Activated naive CD8-positive, alpha-beta T cell treated with anti-CD3 and anti-CD28 coated beads for 36 hours (primary cell): ENCODE measurements at places on chromosomes 5 and 9.
A peak's percentile ranks its signal among the peaks of the same experiment; 100 is the strongest.

GRCh38 chr5:93748875-93749397, 7.5 kb upstream of the POU5F2 start:
- H3K27me3 ChIP-seq = no peaks in the 10 kb centered on the region
- H3K36me3 ChIP-seq = peaks cover 10% of the 10 kb centered on the region
- H3K27ac ChIP-seq = no peak overlapping the region
- no peak for DNase-seq
- H3K4me1 ChIP-seq = peaks cover 11% of the 10 kb centered on the region

- H3K27me3 ChIP-seq = peaks cover 12% of the 10 kb centered on the region
- DNase-seq = no peak
- H3K4me1 ChIP-seq = peaks cover 2% of the 10 kb centered on the region
- H3K27ac ChIP-seq = no peak overlapping the region
Observed at GRCh38 chr5:157533011-157533481, 42.5 kb downstream of the ADAM19 start.

DNA sequence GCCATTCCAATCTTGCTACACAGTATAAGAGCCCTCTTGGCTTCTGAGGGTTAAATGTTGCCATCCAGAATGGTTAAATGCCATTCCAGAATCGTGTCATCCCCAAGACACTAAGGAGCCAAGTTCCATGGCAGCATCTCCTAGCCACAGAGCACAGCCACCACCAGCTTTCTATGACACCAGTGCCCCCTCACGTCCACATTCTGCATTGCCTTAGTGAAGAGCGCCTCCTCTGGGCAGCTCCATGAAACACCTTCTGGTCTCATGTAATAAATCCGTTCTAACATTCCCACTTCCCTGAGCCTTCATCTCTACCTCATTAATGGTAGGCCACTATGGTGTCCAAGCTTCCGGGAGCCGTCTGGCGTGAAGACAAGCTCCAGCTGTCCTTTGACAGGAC, 12.4 kb downstream of the CBY3 start:
- H3K4me3 ChIP-seq = no peak overlapping the region
- peaks cover 3% of the 10 kb centered on the region for H3K36me3 ChIP-seq
- no peaks in the 10 kb centered on the region for H3K4me1 ChIP-seq
- H3K27me3 ChIP-seq = no peaks in the 10 kb centered on the region
- H3K27ac ChIP-seq = no peak overlapping the region
- peak; percentile 17 for DNase-seq

GRCh38 chr9:93520523-93520922, 55.9 kb upstream of the PHF2 start:
- H3K4me3 ChIP-seq = no peak overlapping the region
- H3K36me3 ChIP-seq = peaks cover 13% of the 10 kb centered on the region
- DNase-seq = no peak

DNA sequence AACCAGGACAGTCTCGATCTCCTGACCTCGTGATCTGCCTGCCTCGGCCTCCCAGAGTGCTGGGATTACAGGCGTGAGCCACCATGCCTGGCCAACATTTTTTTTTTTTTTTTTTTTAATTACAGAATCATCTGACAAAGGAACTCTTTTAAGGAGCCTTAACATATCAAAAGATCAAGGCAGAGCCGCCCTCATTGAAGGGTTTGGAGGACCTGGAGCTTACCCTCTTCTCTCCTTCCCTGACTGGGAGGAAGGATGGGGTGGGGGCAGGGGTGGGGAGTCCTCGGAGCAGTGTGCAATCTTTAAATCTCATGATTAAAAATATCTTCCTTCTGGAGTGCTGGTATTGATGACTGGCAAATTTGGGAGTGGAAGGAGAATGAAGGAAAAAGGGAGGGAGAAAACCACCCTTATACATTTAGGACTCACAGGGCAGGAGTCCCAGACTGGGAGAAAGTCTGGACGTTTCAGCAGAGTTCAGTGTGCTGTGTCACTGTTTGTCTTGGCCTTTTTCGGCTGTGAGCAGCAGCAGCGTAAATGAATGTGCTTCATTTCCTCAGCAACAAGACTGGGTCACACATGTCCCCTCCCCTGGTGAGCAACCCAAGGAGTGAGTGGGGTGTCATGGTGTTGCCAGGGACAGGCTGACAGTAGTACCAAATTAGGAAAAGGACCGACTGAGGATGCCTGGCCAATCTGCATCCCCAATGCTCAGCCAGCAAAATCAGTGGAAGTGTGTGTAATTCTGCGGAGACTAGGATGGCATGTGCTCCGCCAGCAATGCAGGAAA, 115.3 kb upstream of the BNC2 start:
- H3K4me3 ChIP-seq = no peak overlapping the region
- no peak for DNase-seq
- H3K27me3 ChIP-seq = no peaks in the 10 kb centered on the region
- H3K27ac ChIP-seq = no peak overlapping the region
- no peaks in the 10 kb centered on the region for H3K36me3 ChIP-seq
- no peaks in the 10 kb centered on the region for H3K4me1 ChIP-seq

DNA sequence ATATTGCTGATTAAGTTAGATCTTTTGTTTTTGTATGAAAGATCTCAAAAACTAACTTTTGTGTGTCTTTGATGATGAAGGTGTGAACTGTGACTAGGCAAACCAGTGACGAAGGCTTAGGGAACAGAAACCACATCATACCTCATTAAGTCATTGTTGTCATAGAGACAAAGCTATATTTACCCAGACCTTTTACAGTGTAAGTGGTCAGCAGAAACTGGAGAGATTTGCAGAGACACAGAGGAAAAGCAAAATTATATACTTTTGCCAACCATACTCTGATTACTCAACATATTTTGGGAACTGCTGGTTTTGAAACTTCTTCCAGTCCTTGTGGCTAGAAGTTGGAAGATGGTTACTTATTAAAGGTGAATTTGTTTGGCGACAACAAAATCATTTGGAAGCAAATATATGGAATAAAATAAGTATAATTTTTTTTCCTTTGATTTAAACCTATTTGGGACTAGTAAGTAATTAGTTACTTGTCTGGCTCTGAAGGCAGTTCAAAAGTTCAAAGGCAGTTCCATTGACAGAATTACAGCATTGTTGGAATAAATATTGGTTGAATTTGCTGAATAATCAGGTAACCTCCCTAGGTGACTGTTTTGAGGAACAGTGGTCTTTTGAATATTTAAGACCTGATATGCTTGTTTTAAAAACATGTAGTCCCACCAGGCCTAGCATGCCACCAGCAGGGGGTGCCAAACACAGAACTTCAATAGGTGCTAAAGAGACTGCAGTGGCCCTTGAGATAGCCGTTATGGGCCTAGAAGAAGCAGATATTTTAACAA, 103.8 kb downstream of the RPS23 start:
- H3K4me3 ChIP-seq = no peak overlapping the region
- no peaks in the 10 kb centered on the region for H3K27me3 ChIP-seq
- peaks cover 1% of the 10 kb centered on the region for H3K36me3 ChIP-seq
- peak; percentile 56 for DNase-seq

DNA sequence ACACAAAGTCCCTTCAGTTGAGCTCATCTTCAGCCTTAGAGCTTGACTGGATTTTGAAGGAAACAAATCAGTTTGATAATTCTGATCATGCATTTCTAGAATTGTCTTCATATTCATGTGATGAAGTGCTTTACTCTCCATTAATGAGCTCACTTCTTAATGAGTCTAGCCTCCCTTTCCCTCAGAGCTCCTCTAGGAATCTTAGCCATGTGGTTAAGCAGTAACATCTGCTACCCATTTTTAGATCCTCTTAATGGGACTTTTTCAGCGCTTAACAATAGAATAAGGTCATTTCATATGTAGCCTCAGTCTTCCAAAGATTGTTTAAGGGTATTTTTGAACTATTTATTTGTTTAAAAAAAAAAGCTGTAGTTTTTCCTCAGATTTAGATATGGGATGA, 36.9 kb upstream of the LURAP1L start:
- no peak overlapping the region for H3K4me3 ChIP-seq
- H3K4me1 ChIP-seq = no peaks in the 10 kb centered on the region
- no peaks in the 10 kb centered on the region for H3K36me3 ChIP-seq
- no peaks in the 10 kb centered on the region for H3K27me3 ChIP-seq

DNA sequence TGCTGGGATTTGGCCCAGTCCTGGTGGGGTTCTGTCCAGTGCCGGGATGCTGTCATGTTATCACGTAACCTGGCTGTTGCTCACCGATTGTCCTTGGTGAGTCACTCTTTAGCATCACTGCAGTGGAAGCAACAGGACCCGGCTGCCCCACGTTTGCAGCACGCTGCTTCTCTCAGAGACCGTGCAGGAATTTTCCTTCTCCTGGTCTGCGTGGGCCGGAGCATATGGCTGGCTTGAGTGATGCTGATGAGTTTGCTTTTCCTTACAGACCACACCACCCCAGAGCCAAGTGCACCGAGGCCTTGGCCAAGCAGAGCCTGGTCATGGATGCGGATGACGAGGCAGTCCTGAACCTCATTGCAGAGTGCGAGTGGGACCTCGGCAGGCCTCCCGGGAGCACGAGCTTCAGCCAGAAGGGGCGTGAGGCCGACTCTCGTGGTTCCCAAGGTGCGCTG, 21.4 kb downstream of the CEP72 start:
- H3K27ac ChIP-seq = no peak overlapping the region
- H3K4me1 ChIP-seq = no peaks in the 10 kb centered on the region
- no peak overlapping the region for H3K4me3 ChIP-seq
- peaks cover 23% of the 10 kb centered on the region for H3K36me3 ChIP-seq

GRCh38 chr5:1282131-1282992, 12.5 kb downstream of the TERT start:
- H3K4me3 ChIP-seq = no peak overlapping the region
- DNase-seq = no peak
- H3K27me3 ChIP-seq = no peaks in the 10 kb centered on the region

DNA sequence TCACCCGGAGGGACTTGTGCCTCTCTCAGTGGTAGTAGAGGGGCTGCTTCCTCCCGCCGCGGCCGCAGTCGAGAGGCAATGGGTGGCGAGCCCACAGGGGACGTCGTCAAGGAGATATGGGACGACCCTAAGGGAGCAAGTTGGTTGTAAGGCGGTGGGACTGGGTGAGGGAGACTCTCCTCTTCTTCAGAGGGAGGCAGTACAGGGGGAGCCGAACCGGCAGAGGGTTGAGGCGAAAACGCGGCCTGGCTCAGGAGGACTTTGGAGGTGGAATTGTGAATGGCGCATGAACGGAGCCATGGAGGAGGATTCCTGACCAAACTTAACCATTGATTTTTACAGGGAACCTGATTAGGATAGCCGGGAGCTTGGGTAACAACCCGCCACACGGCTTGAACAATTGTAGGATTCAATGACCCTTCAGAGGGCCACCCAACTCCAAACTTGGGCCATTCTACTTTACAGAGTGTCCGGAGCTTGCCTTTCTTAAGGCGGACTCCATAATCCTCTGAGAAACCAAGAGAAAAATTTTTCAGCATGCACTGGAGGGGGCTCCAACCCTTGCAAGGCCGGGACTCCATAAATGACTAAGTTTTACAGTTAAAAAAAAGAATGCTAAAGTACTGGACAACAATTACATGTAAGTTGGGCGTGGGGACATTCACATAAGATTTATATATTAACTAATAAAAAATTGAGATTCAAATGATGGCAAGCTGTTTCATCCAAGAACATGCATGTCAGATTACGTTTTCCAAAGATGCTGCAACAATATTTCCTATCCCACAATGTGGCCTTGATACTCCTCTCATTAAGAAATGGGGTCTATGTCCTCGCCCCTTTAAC, 19.4 kb upstream of the RHOBTB3 start:
- H3K4me1 ChIP-seq = peaks cover 24% of the 10 kb centered on the region
- no peak for DNase-seq
- no peak overlapping the region for H3K27ac ChIP-seq
- H3K36me3 ChIP-seq = peaks cover 3% of the 10 kb centered on the region

DNA sequence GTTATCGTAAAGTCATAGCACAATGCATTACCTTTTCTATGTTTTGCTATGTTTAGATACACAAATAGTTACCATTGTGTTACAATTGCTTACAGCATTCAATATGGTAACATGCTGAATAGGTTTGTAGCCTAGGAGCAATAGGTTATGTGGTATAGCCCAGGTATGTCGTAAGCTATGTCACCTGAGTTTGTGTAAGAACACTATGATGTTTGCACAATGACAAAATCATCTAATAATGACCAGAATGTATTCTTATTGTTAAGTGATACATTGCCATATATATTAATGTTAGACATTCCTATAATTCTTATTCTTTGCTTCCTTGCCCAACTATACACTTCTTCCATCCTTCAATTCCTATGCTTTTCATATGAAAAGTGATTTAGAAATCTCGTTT, 18.2 kb upstream of the DAB2 start:
- DNase-seq = no peak
- H3K4me1 ChIP-seq = no peaks in the 10 kb centered on the region
- no peaks in the 10 kb centered on the region for H3K36me3 ChIP-seq
- H3K27ac ChIP-seq = no peak overlapping the region
- no peak overlapping the region for H3K4me3 ChIP-seq

DNA sequence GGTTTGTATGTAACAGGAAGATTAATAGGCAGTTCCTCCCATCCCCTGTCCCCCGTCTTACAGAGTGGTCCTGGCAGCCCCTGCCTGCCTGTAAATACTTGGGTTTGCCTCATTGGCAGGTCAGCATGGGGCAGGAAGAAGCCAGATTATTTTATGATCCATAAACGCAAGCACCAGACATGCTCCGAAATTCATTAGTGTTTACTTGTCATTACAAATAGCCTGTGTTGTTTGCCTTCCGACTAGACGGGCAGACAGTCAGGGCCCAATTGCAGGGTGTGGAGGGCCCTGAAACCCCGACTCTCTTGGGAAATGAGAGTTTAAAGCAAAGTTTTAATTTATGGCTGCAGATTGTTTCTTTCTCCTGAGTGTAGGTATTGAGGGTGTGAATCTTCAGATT, 97.2 kb downstream of the RALGPS1 start:
- no peak overlapping the region for H3K27ac ChIP-seq
- peaks cover 51% of the 10 kb centered on the region for H3K27me3 ChIP-seq
- no peak overlapping the region for H3K4me3 ChIP-seq
- no peaks in the 10 kb centered on the region for H3K36me3 ChIP-seq
- no peak for DNase-seq

DNA sequence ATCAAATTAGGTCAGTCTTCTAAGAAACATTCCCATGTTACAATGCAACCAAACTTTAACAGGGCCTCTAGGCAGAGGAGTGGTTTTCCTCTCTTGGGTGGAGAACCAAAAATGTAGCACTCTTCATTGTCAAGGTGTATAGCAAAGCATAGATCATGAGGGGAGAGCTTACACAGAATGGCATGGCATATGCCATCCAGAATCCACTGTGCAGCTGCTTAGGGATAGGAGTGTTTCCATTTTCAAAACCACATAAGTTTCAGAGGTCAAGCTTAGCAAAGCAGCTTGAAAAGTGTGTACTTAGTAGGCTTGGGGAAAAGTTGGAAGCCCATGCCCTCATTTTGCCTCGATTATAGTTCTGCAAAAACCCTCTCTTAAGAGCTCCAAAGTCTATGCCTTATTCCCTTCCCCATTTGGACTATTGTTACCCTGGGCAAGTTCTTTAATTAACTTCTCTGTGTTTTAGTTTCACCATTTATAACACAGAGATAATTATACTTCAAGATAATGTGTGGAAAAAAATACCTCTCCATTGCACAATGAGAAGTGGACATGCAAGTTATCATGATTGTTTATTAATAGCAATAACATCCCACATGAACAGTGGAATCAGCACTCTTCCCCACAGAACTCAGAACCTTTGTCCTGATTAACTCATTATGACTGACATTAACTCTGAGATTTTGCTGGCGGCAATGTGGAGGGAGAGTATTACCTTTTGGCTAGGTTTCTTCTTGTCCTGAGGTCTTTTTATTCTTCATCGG, 398.9 kb upstream of the WWC1 start:
- H3K4me3 ChIP-seq = no peak overlapping the region
- H3K27ac ChIP-seq = no peak overlapping the region
- no peaks in the 10 kb centered on the region for H3K27me3 ChIP-seq
- H3K36me3 ChIP-seq = no peaks in the 10 kb centered on the region
- no peaks in the 10 kb centered on the region for H3K4me1 ChIP-seq

GRCh38 chr9:136539427-136540421, 6.1 kb downstream of the NOTCH1 start:
- peak overlapping the region; percentile 100 for H3K27ac ChIP-seq
- peak overlapping the region; percentile 86 for H3K4me3 ChIP-seq
- H3K27me3 ChIP-seq = no peaks in the 10 kb centered on the region
- peak; percentile 96 for DNase-seq
- H3K36me3 ChIP-seq = peaks cover 31% of the 10 kb centered on the region
